ENCODE measurements at places on chromosomes 2 and 18.
A peak's percentile ranks its signal among the peaks of the same experiment; 100 is the strongest.

DNA sequence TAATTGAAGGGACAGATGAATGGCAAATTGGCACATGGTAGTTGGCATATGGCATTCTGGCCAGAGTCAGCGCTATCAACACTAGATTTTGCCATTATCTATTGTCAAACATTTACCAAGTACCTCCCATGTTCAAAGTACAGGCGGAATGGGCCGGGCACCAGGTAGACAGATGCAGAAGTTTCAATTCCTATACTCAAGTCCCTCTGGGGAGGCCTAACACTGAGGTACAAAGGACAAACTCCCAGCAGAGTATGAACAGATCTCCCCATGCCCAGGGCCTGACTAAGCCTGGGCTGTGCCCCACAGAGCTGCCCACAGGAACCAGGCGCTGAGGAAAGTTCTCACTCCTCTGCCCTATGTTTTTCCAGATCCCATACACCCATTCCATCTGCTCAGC lies 257.5 kb upstream of the KLHL29 start:
- no peak for DNase-seq

- DNase-seq, result peak; percentile 51
Measured at GRCh38 chr2:64988420-64989125, 626 bp upstream of the SLC1A4 start.

GRCh38 chr18:8052237-8052701 lies 485.2 kb downstream of the PTPRM start:
- DNase-seq, result no peak

GRCh38 chr2:192072778-192073177 lies 122.0 kb downstream of the TMEFF2 start:
- no peak for DNase-seq

GRCh38 chr2:207619764-207620203 lies 5.4 kb downstream of the METTL21A start:
- DNase-seq, result peak; percentile 55

GRCh38 chr18:49730951-49731391 lies 82.4 kb downstream of the ACAA2 start:
- DNase-seq, result no peak

DNA sequence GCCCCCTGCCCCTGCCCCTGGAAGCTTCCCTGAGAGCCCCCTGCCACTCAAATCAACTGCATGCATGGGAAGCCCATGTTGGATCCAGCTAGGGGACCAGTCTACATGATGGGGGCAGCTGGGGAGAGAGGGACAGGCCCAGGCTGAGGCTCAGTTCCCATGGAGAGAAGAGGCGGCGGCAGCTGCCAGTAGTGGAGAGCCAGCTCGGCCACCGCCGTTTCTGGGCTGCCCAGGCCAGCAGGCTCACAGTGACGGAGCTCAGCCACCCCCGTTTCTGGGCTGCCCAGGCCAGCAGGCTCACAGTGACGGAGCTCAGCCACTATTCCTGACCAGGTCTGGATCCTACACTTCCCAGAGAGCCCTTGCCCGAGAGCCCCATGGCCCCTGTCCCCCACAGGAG lies 3.6 kb downstream of the MAB21L4 start:
- DNase-seq, result no peak

DNA sequence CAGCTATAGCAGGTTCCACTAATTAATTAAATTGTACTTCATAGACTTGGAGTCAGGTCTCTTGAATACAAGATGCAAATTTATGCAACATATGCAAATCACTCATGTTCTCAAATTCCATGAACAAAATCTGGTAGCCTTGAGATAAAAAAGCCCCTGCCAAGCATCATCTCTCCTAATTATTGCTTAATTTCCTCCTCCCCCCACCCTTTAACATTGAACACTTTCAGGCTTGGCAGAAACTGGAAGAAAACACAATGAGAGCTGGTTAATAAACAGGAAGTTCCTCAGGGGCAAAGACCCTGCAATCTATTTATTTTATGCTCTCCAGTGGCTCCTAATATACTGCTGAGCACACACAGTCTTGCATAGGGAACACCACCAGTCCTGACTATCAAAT lies 35.6 kb upstream of the ACVR1 start:
- DNase-seq, result no peak

DNA sequence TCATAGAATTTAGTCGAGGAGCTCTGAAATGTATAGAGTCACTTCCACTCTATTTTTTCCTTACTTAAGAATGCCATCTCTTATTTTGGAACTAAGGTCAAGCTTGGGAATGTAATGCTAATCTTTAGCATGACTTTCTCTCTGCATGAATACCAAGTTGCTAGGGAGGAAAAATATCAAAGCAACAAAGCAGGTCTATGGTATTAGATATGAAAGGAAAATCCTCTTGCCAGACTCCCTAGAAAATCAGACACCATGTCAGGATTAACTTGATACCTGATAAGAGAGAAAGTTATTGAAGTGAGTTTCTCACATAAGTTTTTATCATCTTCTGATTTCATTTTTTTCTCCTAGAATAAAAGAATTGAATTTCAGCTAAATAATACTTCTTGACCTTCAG lies 341.7 kb upstream of the ZNF804A start:
- no peak for DNase-seq

GRCh38 chr18:66342577-66342976 lies 261.3 kb downstream of the CDH19 start:
- DNase-seq, result no peak

GRCh38 chr18:72412927-72413326 lies 131.2 kb downstream of the CBLN2 start:
- no peak for DNase-seq

- no peak for DNase-seq
Measured at GRCh38 chr18:55083461-55083860, 124.2 kb upstream of the CCDC68 start.

GRCh38 chr2:148615381-148615841 lies 29.1 kb upstream of the EPC2 start:
- no peak for DNase-seq

DNA sequence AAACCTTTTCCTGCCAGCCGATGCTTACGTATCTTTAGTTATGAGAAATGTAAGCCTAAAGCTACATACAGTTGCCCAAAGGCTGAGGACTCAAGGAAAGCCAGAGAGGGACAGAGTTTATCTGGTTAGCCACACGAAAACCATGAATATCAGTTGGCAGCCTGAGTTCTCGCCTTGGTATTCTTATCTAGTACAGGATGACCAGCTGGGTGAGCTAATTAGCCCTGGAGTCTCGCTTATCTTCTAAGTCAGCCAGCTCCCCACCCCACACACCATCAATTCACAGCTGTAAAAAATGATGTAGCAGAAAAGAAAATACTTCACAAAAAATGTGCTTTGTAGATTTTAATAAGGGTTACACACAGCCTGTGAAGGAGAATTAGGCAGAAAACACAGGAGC lies 617.5 kb upstream of the SOX11 start:
- DNase-seq, result no peak

DNA sequence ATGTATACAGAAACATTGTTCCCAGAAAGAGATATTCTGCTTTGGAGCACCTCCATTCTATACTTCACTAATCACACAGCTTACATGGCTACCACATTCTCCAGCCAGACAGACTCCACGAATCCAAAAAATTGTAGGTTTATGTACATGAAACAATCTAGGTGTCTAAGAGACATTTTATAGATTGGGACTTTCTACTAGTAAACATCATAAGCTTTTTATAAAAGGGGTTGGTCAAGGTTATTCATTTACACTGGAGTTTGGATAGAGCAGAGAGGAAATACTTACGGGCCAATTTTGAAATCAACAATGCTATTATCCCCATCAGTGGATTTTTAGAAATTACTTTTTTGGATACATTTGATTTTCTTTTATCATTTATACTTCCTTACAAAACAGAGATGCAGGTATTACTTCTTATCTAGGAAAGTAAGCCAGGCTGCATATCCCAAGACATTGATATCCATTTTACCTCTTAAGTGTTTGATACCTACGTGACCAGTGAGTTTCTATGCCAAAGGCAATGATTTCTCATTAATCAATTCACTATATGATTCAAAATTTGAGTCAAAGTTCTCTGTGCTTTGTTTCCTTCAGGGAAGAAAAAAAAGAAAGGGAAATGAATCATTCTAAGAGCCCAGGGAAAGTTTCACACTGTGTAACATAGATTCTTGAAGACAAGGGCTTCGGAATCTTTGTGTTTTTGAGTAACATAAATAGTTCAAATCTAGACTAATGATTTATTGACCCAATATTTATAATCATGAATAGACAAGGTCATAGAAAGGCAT lies 140.5 kb downstream of the PTH2R start:
- no peak for DNase-seq

All from Kasumi-1 (cell line).